Choroid plexus epithelial cell (primary cell): ENCODE measurements at places on chromosomes 5 and 9.

GRCh38 chr9:72979405-72980100 lies 26.7 kb upstream of the ALDH1A1 start:
- no peak for DNase-seq

DNA sequence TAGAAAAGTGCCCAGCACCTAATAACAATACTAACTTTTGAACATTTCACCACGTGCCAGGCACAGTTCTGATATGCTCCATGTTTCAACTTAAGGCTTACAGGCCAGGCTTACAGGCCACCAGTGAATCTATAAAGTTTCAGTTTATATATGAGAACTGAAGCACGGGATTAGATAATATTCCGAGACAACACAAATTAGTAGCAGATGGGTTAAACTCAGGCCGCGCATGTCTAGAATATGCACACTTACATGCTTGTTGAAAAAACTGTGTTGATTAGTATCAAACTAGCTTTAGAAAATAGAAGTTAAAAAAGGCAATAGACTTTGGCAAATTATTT lies 587.9 kb downstream of the MTRR start:
- DNase-seq, result no peak

DNA sequence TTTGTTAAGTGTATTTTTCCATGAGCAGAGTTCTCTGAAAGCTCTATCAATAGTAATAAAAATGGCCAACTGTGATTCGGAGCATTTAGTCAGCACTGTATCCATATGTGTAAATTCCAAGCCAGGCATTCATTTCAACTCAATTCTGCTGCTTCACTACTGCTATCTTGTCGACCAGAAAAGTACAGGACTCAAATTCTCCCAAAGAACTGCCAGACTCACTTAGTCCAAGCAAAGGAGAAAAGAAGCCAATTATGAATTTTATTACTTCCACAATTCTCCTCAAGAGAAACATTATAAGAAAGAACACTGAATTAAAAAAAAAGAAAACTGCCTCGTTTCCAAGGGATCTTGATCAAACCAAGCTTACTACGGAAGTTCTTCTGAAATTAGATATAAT lies 906.3 kb upstream of the DMAC1 start:
- no peak for DNase-seq

DNA sequence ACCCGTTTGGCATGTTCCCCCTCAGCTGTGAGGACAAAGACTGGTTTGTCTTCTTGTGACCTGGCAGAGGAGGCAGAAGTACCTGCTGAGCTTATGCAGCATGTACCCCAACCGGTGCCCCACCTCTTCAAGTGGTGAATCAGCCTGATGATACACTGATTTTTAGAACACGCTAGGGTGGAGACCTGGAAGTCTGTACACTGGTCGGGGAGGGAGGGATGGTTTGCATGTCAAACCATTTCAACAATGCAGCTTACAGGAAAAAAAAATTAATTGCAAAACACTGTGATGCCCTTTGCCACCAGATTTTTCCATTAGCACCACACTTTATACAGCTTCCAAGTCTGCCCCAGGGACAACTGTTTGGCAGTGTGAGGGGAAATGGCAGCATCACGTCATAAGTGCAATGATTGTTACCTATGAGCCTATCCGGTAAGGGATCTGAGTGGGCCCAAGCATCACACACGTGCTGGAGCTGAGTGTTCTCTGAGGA lies 155.1 kb upstream of the DMRT1 start:
- DNase-seq, result no peak

DNA sequence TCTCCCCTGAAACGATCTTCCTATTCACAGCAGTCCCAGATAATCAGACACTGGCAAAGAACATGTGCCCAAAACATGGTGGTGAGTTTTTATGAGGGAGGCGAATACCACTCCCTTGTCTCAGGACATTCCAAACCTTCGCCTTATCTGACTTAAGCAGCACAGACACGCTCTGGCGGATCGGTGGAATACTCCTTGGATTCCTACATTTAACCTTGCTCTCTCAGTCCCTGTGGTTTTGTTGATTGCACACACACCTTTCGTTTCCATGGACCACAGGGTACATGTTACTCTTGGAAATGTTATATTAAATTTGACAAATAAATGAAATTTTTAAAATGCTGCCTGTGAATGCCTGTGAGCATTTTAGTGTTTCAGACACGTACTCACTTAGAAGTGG lies 87.8 kb upstream of the CPEB4 start:
- DNase-seq, result no peak

DNA sequence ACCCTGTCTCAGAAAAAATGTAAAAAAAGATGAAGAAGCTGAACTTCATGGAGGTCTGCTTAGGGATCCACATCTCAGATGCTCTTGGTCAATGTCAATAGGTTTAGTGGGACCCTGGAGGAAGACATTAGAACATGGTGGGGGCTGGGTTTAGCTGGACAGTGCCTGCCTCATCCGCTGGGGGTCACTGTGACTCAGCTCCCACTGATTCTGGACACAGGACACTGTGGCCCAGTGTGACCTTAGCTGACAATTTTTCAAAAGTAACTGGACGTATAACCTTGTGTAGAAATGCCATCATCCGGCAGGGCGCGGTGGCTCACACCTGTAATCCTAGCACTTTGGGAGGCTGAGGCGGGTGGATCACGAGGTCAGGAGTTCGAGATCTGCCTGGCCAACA lies 7.3 kb upstream of the HNRNPAB start:
- DNase-seq, result no peak

- DNase-seq, result no peak
These were observed 18.5 kb downstream of the CCDC69 start for GRCh38 chr5:151205411-151205810.

DNA sequence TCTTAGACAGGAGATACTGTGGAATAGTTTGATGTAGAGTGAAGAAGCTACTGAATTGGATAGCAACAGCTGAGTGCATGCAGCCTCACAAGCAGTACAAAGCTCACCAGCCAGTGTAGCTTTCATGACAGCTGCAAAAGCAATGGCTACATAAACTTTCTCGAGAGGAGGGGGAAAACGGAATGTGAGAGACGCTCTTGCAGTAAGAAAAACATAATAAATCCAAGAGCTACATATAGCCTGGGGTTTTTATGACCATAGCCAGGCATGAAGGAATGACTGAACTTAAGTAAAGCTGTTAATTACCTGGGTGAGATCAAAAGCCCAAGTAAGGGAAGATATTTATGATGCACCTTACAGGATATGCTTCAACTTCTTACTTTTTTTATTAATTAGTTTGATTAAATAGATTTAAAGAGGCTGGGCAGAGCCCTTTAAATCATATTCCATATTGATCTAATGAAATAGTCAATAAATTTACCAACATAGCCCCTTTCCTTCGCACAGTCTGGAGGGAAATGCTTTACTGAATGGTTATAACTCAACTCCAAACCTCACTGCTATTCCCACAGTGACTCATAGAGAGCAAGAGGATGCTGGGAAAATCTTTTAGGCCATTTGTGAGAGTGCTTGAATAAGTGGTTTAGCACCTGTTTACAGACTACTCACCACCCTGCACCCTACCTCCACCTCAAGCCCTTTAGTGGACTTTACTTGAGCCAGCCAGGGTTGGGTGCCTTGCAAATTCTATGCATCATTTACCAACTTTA lies 407.2 kb upstream of the CLINT1 start:
- no peak for DNase-seq

DNA sequence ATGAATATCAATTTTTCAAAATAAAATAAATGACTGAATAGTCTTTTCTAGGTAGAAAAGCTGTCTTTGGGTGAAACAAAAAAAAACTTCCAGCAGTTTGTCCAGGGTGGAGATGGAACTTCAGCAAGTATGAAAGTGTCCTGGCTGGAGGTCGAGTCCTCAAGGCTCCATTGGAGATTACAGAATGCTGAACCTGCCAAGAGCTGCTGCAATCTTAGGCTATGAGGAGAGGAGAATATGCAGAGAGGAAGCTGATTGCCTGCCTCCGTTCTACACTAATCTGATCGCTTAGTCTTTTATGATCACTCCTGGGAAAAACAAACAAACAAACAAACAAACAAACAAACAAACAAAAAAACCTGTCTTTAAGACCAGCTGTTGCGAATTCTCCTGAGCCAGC lies 50.6 kb downstream of the NREP start:
- peak; percentile 38 for DNase-seq

- peak; percentile 81 for DNase-seq
These were observed 70.4 kb upstream of the PSD2 start for GRCh38 chr5:139725073-139725830.

DNA sequence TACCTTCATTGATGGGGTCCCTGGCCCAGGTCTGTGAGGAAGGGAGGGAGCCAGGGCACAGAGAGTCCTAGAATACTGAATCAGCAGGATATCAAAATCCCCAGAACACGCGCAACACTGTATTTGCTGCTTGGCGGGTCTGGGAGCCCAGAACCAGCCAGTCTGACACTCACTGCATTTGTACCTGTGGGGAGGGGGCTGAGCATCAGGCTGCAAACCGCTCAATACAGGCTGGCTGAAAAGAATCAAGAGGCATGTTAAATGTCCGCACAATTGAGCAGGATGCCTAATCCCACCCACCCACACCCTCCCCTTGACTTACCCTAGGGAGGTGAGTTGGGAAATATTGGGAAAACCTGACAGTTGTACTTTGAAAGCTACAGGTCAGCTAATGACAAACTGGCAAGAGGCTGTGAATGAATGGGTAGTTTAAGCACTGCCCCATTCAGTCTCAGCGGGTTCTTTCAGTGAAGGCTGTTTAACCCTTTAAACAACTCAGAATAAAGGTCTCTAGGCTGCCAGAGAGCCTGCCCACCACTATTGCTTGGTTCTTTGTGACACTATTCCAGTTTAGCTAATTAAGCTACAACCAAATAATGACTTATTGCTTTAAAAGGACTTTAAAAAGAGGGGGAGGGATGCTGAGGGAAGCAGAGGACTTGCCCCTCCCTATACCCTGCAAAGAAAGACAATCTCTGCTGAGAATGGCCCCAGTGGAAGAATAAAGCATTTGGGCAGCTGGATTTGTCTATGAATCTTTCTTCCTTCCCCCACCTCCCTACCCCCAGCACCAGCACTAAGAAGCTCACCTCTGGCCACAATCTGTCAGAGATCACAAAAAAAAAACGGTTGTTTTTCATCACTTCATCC lies 5.0 kb downstream of the SPRY4 start:
- DNase-seq, result peak; percentile 31

DNA sequence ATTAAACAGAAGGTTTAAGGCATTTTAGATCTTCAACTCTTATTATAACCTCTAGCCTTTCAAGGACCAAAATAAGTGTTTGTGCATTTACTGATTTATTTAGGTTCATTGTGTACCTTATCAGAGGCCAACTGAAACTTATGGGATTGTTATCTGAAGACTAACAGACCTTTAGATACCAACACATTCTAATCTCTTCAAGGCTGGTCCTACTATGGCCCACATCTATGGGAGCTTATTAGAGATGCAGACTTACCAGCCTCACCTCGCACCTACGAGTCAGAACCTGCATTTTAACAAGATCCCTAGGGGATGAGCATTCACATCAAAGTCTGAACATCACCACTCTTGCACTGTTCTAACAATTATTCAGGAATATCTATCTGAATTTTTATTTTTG lies 1.9 kb downstream of the IARS1 start:
- no peak for DNase-seq

- DNase-seq, result no peak
These were observed 30.0 kb upstream of the ADRA1B start for GRCh38 chr5:159886296-159886695.

GRCh38 chr5:83837265-83837907 lies 116.7 kb upstream of the HAPLN1 start:
- DNase-seq, result no peak

GRCh38 chr9:134630393-134630790 lies 11.2 kb upstream of the COL5A1 start:
- no peak for DNase-seq

- DNase-seq, result peak; percentile 59
These were observed 2.7 kb upstream of the PDGFRB start for GRCh38 chr5:150158170-150158949.

- peak; percentile 97 for DNase-seq
These were observed at the start of gene WDR41 for GRCh38 chr5:77491783-77492652. Gene WDR41 (minus strand): TSS chr5:77492316. CDS start chr5:77492220, 96 bp downstream.

DNA sequence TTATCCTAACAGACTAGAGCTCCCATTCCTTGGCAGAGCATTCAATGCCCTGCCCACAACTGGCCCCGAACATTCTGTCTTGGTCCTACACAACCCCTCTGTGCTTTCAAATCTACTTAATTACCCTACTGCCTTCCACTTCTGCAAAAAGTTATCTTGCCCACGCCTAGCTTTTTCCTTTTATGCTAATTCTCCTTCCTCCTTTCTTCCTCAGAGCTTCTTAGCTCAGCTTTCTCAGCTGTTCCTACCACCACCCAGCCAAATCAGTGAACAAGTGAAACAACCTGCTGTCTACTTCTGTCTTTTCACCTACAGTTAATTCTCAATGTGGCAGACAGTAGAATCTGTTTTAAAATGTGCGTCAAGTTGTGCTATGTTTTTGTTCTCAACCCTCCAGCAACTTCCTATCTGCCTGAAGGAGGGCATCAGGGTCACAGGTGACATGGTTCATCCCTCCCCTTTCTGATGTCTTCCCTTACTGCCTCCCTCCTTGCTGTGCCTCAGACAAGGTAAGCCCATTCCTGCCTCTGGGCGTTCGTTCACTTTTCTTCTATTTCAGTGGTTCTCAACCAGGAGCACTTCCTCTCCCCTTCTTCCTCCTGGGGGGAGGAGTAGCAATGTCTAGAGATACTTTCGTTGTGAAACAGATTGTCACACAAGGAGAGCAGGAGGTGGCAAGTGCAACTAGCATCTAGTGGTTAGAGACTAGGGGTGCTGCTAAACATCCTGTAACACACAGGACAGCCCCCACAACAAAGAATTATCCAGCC lies 1.3 kb upstream of the REEP5 start:
- DNase-seq, result no peak

DNA sequence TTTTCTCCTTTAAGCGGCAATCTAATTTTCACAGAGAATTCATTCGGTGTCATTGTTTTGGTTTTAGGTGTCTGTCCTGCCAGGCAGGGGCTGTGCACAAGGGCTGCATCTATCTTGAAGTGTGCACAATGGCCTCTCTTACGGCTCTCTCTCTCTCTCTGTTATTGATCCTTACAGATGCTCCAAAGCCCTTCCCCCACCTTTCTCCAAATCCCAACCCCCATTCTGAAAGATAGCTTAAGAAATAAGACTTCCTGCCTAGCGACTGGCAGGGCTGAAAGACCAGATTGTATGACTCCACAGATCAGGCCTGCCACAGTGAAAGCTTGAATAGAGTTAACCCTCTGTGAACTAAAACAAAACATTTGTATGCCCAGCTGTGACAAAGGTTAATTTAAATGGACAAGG lies 86.5 kb upstream of the NR5A1 start:
- peak; percentile 39 for DNase-seq

GRCh38 chr5:32953694-32954093 lies 242.6 kb downstream of the NPR3 start:
- DNase-seq, result no peak

GRCh38 chr5:137342764-137343163 lies 156.4 kb downstream of the SPOCK1 start:
- peak; percentile 10 for DNase-seq

- peak; percentile 89 for DNase-seq
These were observed 147.8 kb downstream of the AOPEP start for GRCh38 chr9:94874316-94874715.
